Iris pigment epithelial cell (primary cell): ENCODE measurements at places on chromosomes 7 and 10.

DNA sequence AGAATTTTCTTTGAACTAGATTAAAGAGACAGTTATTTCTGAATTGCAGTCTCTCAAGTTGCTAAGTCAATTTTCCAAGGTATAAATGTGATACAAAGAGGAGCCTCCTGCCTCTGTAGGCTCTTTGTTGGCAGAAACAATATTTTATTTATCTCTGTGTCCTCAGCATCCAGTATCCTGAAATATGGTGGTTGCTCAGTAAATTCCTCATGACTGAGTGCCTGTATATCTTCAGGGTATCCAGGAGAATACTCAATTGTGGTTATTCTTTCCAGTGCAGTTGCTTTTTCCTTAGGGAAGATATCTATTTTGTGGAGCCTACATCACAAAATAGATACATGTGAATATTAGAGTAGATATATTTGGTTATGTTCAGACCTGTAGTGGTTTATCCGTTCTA lies 144.8 kb upstream of the FERD3L start:
- DNase-seq, result no peak

DNA sequence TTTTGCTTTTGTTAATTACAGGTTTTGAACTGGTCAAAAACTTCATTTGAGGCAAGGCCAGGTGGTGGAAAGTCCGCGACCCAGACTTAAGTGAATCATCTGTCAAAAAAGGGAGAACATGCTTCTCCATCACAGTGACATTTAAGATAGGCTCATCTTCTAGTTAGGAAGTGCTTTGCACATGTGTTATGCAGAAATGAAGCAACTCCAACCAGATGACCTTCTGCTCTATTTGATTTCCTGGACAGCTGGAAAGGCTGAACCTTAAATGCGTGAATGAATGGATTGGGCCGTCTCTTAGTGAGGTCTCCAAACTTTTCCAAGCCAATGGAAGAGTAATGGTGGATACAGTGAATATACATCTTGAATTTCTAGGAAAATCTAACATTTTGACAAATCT lies 101.6 kb upstream of the FAM13C start:
- no peak for DNase-seq

DNA sequence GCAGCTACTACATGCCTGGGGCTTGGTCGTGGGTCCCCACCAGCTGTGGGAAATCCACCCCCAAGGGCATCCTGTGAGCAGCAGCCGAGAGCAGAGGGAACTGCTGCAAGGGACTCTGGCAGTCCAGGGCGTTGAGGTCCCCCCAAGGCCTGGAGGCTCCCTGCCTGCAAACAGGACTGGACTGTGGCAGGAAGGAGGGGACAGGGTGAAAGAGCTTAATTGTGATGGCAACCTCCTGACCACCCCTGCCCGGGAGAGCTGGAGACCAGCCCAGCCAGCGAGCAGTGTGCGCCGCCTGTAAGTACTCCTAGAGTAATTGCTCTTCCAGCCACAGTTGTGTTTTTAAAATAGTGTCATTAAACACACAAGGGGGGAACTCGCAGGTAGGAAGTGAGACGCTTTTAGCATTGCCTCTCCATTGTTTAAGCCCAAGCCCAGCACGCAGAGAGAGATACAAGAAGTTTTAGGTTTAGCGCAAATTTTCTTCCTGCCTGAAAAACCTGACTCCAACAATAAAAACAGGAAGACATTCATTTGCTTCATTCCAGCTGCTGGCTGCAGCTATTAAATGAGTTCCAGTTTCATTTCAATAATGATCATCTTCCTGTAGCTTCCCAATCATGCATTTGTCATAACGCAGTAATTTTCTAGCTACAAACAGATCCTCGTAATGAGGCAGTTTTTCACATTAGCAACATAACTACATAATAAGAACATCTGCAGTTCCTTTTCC lies 111.1 kb downstream of the EBF3 start:
- DNase-seq, result no peak

DNA sequence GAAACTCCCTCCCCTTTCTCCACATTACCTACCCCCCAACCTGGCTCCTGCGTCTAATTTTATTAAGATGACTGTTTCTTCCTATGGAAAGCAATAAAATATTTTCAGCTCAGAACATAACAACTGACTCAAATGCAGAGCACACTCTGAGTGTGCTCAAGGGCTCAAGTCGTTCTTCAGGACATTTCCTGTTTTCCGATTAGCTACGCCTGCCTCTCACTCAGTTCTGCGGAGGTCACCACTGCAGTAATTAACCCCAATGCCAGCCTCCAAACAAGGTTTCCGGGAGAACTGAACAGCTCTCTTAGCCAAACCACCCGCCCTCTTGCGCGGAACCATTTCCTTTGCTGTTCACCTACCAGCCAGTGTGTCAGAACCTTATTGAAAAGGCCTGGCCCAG lies 19.3 kb downstream of the MYOF start:
- peak; percentile 85 for DNase-seq
